Glutamatergic neuron (in vitro differentiated cells): ENCODE measurements at places on chromosomes 7 and 10. TPM values are rescaled to one million over a fixed set of nuclear protein-coding genes. Genes with fewer than 3 reads are reported as not detected.

GJC3 gene
- total RNA-seq = not detected

ANKRD1 gene
- total RNA-seq = not detected

GRID1 gene
- total RNA-seq = 8.0 TPM

EN2 gene
- 0.20 TPM for total RNA-seq

- no peak for DNase-seq
These were observed 21.3 kb downstream of the TIAL1 start for GRCh38 chr10:119575506-119575905.

- no peak for DNase-seq
These were observed 174.6 kb downstream of the WDR11 start for GRCh38 chr10:121025731-121026130.

DNA sequence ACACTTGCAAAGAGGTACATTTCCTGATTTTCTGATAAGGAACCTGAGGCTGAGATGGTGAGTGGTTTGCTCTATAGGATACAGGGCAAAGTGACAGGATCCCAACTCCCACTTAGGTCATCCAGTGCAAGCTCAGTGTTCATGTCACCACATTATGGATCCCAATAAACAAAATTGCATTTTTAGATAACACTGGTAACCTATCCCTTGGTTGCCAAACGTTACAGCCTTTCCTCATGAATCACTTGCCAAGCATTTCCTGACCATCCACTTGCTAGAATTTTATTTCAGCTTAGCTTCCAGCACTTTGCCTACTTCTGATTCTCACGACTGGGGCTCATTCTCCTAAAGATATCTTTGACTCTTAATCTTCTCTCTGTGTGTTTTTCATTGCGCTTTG, 131.4 kb upstream of the ODAD2 start:
- no peak for DNase-seq

DNA sequence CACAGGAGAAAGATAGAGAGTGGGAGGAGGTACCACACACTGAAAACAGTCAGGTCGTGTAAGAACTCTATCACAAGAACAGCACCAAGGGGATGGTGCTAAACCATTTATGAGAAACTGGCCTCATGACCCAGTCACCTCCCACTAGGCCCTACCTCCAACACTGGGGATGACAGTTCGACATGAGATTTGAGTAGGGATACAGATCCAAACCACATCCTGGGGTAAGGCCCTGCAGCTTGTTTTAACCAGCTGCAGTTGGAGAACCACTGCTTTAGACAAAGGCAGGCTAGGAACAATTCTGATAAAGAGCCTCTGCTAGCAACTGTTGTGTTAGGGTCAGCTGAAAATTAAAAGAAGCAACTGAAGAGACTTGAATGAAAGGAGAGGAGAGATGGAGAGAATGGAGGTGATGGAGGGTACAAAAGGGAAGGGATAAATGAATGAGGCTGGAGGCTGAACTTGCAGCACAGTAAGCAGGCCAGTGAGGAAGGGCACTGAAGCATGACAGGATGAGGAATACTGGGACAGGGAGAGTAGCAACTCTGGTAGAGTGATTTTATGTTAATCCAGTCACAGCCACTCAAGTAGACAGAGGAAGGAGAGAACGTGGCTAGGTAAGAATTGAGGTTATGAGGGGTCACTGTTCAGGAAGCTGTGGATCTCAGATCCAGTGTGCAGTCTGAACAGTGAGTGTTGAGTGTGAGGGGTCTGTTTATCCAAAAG, 23.6 kb downstream of the MEST start:
- DNase-seq = no peak

- no peak for DNase-seq
These were observed 7.5 kb downstream of the EPHB6 start for GRCh38 chr7:142862351-142862750.

GRCh38 chr10:62960416-62960815, 144.2 kb upstream of the EGR2 start:
- no peak for DNase-seq
